Stimulated activated CD4-positive, alpha-beta T cell treated with anti-CD3 and anti-CD28 coated beads, Interleukin-1b, Interleukin-23, amount 100 ng/mL, for 1 hour (primary cell): ENCODE measurements at places on chromosomes 1 and 21.
A peak's percentile ranks its signal among the peaks of the same experiment; 100 is the strongest.

DNA sequence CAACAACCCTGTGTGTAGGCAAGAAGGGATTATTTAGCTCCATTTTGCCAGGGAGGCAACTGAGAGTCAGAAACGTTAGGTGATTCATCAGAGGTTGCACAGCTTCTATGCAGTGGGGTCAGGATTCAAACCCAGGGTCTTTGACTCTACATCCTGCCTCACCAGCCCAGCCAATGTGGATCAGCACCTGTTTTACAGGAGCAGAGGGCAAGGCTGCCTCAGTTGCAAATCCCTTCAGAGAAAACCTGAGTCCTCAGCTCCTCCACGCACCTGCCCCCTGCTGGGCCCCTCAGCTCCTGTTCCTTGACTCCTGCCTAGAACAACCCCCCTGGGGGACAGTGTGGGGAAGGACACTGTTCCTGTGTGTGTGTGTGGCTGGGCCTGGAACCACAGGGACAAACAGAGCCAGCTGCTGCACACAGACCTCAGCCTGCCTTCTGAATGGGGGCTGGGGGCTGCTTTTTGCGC, 61.6 kb downstream of the LRRN2 start:
- no peak for DNase-seq

DNA sequence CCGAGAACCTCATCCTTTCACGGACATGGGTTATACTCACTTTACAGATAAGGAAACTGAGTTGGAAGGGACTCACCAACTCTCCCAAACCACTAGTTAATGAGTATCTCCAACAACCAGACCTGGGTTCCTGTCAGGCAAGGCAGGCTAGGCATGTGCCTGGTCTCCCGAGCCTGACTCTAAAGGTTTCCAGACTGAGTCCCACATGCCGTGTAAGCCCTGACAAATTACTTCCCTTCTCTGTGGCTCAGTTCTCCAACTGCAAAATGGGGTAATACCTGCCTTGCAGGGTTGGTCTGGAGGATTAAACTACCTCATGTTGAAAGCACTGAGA, 34.3 kb downstream of the SSBP3 start:
- DNase-seq, result no peak

- peak; percentile 5 for DNase-seq
Observed at GRCh38 chr1:97920276-97920831, 480 bp downstream of the DPYD start.

- DNase-seq, result no peak
Observed at GRCh38 chr1:243343970-243344937, 88.4 kb downstream of the SDCCAG8 start.

- DNase-seq, result no peak
Observed at GRCh38 chr1:65206836-65207235, 58.8 kb downstream of the AK4 start.

DNA sequence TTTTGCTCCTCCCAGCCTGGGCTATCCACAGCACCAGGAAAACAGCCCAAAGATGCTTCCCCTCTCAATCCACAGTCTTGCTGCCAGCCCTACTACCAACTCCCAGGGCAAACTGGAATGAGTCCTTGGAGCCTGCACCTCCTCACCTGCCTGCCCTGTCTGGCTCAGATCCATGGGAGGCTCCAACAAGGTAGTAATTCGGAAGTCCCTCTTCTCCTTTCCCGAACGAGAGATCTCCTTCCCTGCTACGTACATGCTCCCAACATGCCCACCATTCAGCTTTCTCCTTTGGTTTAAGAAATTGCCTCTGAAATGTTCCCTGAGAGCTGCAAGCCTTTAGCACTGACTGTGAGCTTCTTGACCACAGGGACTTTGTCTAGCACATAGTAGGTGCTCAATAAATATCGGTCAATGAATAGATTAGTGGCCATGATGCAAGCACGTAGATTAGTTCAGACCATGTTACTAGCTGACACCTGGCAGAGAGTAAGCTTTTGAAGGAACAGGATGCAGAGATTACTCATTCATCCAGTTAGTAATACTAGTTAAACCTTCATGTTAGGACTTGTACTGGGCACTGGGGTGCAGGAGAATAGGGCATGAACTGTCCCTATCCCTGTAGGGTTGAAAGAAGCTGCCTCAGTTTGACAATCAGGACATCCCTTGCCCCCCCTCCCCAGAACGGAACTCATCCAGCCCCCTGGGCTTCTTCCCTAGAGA, 80.1 kb downstream of the DISP3 start:
- no peak for DNase-seq

GRCh38 chr1:174000371-174000770, 21.8 kb downstream of the RC3H1 start:
- no peak for DNase-seq

DNA sequence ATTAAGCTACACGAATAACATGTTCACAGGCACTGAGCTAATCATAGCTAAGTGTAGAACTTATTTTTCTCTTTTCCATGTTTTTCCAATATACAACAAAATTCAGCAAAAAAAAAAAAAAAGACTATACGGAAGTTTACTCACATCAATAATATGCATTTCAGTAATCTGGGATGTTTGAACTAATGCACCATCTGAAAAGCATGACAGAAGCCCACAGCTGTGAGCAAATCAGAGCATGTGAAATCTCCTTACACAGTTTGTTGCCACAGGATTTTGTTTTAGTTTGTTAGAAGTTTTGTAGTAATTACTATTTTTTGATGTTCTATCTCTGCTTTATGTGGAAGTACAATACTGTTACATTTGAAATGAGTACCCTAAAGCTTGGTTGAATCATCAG, 1051.7 kb downstream of the TTLL7 start:
- DNase-seq, result no peak

DNA sequence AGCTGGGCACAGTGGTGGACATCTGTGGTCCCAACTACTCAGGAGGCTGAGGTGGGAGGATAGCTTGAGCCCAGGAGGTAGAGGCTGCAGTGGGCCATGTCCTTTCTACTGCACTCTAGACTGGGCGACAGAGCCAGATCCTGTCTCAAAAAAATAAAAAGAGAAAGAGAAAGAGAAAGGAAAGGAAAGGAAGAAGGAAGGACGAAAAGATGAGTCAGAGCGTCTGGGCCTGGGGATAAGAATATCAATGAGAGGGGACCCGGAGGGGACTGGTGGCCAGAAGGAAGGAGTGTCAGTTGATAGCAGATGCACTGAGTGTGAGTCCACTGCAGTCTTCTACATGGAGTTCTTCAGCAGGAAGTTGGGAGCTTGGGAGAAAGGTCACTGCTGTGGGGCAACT, 75.6 kb downstream of the SYT6 start:
- DNase-seq, result no peak

DNA sequence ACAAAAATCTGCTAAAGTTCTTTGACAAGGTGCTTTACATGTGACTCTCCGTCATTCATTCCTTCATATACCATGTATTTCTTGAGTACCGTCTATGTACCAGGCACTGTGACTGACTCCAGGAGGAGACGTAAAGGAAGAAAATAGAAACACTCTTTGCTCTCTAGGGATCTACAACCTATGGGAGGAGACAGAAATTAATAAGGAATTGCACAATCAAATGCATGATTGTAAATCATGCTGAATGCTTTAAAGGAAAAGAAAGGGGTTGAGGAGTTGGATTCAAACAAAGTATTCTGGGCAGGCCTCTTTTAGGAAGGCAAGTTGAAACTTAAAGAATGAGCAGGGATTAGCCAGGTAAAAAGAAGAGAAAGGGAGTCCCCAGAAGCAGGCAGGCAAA, 239.1 kb upstream of the FGGY start:
- DNase-seq, result no peak

- no peak for DNase-seq
Observed at GRCh38 chr1:240104672-240105071, 13.0 kb downstream of the FMN2 start.

- DNase-seq, result no peak
Observed at GRCh38 chr1:168263130-168263529, 17.5 kb upstream of the TBX19 start.

- no peak for DNase-seq
Observed at GRCh38 chr1:174960362-174960761, 39.4 kb upstream of the CACYBP start.

DNA sequence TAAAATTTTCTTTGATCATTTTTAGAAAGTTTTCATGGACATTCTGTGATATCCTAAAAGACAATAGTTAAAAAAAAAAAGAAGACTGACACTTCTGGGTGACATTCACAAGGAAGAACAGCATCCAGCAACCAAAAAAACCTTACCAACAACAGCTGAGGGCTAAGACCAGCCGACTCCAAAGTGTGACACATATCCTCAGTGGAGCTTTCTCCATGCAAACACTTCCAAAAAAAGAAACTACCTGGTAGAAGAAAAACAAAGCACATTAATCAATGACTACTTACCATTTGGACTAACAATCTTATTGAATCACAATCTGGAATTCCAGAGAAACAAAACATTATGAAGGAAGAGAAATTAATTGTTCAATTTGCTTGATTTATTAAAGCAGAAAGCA, 88.2 kb downstream of the IARS2 start:
- DNase-seq, result no peak

GRCh38 chr1:61742620-61743430, 545 bp downstream of the PATJ start:
- no peak for DNase-seq
